ENCODE measurements at places on chromosomes 13 and 19.

GRCh38 chr19:48182434-48182833, 12.0 kb downstream of the ZSWIM9 start:
- no peak for DNase-seq

DNA sequence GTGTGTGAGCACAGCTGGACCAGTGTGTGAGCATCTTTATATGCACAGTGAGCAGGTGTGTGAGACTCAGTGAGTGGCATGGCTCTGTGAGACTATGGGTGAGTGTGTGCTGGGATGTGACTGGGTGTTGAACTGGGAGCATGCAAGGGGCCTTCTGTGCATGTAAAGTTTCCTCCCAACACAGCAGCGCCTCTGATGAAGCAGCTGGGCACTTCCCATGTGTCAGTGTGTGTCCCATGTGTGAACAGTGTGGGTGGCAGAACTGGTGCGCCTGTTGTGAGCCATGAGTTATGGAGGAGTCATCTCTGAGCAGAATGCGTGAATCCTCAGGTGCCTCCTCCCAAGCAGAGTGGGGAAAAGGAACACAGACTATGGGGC, 24.1 kb downstream of the LGALS16 start:
- DNase-seq: no peak

DNA sequence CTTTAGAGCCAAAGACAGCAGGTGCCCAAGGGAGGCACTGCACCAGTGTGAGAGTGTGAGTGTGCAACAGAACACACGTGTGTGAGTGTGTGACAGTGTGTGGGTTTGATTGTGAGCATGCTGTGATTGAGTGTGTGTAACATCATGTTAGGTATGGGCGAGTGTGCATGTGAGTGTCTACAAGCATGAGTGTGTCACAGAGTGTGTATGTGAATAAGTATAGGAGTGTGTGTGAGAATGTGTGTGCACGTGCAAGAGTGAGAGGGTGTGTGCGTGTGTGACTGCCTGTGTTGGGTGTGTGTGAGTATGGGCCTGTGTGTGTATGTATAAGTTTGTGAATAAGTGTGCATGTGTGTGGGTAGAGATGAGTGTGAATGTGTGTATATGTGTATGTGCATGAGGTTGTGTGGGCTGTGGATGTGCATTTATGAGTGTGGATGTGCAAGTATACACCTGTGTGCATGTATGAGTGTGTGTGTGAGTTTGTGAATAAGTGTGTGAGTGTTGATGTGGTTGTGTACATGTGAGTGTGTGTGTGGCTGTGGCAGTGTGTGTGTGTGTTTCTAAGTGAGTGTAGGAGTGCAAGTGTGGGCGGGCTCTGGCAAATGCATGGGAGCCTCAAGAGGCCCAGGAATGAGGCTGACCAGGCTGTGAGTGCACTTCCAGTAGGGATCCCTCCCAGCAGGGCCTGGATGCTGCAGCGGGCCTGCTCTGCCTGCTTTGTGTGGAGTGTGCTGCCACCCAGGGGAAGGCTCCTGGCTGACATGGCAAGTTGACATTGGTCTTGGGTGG, 198.4 kb downstream of the COL4A1 start:
- no peak for DNase-seq

DNA sequence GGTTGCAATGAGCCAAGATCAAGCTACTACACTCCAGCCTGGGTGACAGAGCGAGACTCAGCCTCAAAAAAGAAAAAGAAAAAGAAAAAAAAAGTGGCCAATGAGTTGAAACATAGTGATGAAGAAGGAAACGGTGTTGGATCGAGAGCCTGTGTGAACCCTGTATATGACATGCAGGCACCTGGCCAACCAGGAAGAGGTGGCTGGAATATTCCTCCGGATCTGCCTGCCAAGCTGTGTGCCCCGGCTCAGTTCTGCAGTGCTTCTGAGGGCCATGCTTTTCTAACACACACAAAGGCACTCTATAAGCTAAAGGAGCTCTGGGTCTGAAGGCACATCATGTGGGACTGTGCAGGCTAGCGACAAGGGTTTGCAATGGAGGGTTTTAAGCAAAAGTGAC, 3.7 kb upstream of the ZNF444 start:
- no peak for DNase-seq

DNA sequence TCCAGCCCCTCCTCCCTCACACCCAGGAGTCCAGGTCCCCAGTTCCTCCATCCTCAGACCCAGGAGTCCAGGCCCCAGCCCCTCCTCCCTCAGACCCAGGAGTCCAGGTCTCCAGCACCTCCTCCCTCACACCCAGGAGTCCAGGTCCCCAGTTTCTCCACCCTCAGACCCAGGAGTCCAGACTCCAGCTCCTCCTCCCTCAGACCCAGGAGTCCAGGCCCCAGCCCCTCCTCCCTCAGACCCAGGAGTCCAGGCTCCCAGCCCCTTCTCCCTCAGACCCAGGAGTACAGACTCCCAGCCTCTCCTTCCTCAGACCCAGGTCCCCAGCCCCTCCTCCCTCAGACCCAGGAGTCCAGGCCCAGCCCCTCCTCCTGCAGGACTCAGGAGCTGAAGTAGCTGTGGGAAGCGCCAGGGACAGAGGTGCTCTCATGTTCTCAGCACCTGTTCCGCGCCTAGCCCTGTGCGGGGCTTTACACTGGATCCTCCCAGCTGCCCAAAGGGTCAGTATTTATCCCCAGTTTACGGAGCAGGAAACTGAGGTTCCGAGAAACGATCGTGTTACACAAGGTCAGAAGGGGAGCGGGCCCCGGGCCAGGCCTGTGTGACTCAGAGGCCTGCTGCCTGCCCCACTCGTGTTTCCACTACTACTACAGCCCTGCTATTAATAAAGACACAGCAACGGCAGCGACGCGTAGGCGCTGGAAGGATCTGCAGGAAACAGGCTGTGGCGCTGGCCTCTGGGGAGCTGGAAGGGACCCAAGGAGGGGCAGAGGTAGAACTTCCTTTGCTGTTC, 1.7 kb upstream of the SBK3 start:
- DNase-seq: no peak

DNA sequence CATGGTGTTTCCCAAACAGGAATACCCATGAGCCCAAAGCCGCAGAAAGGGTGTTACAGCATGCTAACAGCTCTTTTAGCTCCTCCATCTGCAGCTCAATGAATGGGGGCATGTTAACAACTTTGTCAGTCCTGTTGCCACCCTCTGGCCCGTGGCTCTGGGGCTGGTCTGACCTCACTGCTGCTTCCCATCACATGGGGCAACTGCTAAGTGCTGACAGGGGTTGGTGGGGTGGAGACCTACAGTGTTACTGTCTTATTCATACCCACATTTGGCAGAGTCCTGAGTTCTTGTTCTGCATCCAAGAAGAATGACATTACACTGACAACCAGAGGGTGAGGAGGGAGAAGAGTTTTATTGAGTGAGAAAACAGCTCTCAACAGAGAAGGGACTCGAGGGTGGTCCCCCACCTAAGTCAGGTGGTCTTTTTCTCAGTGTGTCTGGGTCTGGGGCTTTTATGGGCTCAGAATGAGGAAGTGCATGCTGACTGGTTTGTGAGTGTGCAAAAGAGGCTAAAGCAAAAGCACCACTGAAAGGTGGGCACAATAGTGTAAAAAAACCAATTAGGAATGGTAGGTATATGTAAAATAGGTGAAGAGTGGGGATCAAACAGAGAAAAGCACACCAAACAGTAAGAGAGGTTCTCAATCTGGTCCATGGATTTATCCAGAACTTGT, 1952.0 kb upstream of the PCDH20 start:
- no peak for DNase-seq

Data from stimulated activated CD8-positive, alpha-beta memory T cell treated with anti-CD3 and anti-CD28 coated beads, Interleukin-12 subunit alpha, Interleukin-12 subunit beta, amount 100 ng/mL, for 1 hour (primary cell).